ENCODE measurements at places on chromosomes 6 and 20. TPM values are rescaled to one million over a fixed set of nuclear protein-coding genes. Genes with fewer than 3 reads are reported as not detected.

- no peak for DNase-seq
These were observed 25.3 kb upstream of the KIF3B start for GRCh38 chr20:32252189-32252588.

The SLC17A1 gene
- total RNA-seq, result not detected

DNA sequence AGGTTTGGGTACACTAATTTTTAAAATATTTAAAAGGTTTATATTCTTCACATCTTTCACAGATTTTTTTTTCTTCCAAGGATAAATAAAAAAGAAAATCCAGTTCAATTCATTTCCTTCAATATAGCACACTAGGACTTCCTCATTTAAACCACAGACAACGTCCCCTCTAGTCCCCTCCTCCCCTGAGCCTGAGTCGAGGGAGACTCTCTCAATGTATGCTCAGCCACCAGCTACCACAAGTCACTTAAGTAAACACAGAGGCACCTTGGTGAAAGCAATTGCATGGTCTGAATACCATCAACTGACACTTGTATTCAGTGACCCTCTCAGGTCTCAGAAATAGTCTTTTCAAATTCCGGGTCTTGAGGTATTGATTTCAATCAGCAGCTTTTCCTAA is 88.6 kb downstream of the SIM1 start:
- DNase-seq, result no peak

- no peak for DNase-seq
These were observed 720.0 kb downstream of the EYS start for GRCh38 chr6:64987066-64987465.

DNA sequence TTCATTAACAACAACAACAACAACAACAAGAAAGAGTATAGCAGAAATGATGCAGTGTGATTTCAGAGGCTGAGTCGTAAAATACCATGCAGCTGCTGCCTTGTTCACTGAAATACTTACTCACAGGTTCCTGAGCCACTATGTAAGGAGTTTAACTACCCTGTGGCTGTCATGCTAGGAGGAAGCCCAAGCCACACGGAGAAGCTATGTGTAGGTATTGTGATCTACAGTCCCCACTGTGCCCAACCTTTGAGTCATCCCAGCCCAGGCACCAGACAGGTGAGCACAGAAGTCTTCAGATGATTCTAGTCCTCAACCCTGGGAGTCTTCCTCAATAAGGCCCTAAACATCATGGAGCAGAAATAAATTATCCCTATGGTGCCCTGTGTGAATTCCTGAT is 14.6 kb upstream of the RALY start:
- no peak for DNase-seq

- DNase-seq, result no peak
These were observed 120.9 kb downstream of the GRM1 start for GRCh38 chr6:146149770-146150169.

DNA sequence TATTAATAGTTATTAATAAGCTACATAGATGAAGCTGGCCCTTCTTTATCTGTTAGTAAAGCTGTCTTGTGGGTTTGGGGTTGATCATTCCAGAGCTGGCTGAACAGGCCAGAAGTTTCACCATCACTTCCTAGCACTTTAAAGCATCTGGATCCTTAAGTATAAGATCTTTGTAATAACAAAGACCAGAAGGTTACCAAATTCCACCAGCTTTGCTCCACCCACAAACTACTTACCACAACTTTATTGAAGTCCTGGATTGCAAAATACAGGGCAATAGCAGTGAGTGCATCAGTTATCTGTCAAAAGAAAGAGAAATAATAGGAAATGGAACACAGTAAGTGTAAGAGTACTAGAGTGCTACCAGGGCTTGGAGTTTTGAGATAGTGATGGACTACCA is 33.0 kb downstream of the PIGU start:
- no peak for DNase-seq

The ENPP4 gene
- total RNA-seq, result 4.8 TPM

The HCRTR2 gene
- total RNA-seq, result 0.18 TPM

DNA sequence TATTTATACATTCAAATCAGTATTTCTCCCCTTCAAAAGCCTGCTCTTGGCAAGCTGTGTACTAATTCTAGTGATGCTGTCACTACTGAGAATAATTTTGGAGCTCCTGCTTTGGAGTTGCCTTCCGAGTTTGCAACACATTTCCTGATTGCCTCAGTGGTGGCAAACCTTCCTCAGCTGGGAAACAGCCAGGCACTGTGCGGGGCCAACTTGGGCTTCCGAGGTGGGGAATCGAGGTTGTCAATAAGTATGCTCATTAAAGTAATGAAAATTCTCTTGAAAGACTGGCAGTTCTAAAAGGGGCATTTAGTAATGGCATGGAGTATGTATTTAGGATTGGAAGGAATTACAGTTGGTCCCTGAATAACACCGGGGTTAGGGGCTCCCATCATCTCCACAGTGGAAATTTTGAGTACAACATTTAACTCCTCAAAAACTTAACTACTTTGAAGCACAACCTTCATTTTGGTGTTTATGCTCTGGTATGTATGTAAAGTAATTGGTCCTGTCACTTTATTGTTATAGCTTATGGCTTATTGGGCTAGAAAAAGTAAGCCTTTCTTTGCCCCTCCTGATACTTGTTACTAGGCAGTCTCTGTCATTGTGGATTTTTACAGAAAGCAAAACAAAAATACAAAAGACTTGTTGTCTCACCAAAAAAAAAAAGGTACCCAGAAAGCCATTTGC is 2.7 kb downstream of the PAQR8 start:
- no peak for DNase-seq

The MROH8 gene
- total RNA-seq, result 4.9 TPM

The FOXQ1 gene
- total RNA-seq, result 0.53 TPM

DNA sequence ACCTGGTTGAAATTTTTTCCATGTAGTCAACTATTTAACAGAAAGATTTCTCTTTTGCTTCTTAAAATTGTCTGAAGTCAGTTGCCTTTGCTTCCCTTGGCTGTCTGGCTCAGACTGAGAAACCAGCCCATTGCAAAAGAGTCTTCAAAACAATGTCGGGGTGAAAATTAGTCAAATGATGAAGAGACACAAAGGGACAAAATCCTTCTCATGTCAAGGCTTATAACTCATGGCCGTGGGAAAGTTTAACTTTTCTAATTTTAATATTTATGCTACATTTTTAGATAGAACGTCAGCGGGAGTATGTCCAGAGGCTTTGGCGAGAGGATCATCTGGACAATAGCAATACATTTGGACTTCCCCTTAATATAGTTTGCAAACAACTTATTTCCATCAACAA is 127.2 kb downstream of the CD164 start:
- DNase-seq, result no peak

DNA sequence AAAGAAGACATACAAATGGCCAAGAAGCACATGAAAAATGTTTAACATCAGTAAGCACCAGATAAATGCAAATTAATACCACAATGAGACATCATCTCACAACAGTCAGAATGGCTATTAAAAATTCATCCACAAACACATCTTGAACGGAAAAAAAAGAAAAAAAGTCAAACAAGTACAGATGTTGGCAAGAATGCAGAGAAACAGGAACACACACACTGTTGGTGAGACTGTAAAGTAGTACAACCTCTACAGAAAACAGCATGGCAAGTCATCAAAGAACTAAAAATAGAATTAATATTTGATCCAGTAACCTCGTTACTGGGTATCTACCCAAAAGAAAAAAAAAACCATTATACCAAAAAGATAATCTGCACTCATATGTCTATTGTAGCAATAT is 6.5 kb downstream of the STX7 start:
- DNase-seq, result no peak

The SIRPA gene
- 6.8 TPM for total RNA-seq

DNA sequence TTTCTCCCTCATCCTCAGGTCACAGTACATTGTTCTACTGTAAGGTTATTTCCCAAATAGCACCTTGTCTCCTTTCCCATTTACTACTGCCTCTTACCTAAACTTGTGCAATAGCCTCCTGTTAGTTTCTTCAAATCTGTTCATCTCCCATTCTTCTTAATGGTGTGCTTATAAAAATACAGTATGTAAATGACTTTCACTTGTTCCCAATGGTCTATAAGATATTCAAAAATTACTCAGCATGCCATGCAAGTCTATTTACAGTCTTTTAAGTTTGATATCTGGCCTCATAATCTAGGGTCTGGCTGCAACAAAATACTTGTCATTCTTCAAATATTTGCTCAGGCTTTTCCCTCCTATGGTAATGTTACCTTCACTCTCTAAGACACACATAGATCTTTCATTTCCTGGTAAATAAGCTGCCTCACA is 31.5 kb upstream of the RHAG start:
- DNase-seq, result no peak

GRCh38 chr20:51360451-51361201 is 181.9 kb downstream of the NFATC2 start:
- no peak for DNase-seq

DNA sequence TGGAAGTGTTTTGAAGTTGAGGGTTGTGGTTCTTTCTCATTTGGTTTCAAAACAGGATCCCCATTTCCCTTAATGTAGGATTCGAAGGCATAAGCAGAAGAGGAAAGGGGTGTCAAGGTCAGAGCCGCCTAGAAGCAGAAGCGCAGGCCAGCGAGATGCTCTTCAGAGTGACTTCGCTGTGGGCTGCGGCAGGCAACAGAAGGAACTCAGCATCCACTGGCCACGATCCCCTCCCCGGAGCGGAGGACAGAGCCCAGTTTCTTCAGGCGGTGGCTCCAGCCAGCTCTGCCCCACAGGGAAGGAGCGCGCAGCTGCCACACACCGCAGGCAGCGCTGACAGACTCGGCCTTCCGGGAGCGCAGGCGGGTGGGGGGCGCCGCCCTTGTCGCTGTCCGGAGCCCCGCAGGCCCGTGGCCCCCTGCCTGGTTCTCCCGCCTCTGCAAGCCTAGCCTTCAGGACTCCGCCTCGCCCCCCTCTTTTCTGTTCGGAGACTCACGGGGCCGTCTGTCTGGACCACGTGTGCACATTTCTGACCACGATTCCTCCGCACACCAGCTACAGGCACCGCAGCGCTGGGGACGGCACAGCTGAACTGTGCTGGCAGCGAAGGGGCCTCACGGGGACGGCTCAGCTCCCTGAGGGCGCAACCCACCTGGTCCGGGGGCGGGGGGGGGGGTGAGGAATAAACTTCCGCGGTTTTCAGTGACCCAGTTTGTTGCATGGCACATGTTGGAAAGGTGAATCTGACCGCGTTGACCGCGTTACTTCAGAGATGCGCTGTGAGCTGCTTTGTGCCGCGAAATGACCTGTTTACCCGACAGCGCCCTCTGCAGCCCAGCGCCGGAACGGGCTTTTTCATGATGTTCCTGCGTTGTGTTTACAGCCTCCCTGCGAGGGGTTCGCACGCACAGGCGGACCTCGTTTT is 26.1 kb downstream of the TTLL2 start:
- DNase-seq, result peak; percentile 61

DNA sequence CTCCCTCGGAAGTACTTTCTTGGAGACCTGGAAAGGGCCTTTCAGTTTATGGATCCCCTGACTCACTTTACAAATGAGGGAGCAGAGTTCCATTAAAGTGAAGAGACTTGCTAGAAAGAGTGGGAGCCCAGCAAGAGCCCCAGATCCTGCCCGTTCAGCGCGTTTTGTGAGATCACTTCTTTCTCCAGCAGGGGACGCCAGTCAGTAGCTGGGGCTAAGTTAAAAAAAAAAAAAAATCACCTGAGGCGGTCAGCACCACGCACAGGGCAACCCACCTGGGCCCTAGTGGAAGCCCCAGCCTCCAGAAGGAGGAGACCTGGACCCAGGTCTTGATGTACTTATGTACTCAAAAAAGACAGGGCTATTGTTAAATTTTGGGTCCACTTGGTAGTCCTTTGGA is 274.5 kb upstream of the RNF24 start:
- no peak for DNase-seq
